Dermis microvascular lymphatic vessel endothelial cell (primary cell): ENCODE measurements at places on chromosomes 1 and 21.
A peak's percentile ranks its signal among the peaks of the same experiment; 100 is the strongest.

DNA sequence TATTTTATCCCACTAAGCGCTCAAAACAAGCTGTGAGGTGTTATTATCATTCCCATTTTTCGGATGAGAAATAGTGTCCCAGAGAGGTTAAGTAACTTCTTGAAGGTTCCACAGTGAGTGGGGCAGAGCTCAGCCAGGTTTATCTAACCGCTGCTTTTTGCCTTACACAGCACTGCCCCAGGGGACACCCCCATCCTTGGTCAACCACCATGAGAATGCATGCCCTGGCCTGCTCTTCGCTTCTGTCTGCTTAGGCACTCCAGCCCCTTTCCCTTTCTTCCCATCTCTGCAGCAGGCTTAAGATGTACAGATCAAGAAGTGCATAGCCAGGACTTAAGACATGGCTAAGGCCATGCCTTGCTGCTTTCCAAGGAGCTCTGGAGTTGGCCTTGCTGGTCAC, 159.0 kb upstream of the CD34 start:
- no peak for DNase-seq

GRCh38 chr1:26733982-26734381, 38.2 kb downstream of the ARID1A start:
- no peak for DNase-seq

DNA sequence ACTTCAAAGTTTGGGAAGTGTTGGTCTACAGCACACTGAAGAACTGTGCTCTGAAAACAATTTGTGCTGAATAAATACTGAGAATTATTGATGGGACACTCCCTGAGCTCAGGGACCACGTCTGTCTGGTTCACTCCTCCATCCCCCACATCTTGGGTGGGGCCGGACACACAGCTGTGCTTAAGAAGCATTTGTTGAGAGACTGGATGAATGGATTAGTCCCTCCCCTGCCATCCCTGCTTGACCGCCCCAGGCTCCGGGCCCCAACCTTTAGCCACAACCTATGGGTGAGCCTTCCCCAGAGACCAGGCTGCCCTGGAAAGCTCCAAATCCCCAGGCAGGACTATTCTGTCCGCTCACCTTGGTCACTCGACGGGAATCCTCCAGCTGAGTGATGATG, 7.5 kb downstream of the TRIM63 start:
- no peak for DNase-seq

GRCh38 chr1:244083383-244083943, 32.4 kb downstream of the ZBTB18 start:
- no peak for DNase-seq

- DNase-seq, result no peak
These were observed 17.9 kb downstream of the CYP2J2 start for GRCh38 chr1:59908682-59909081.

DNA sequence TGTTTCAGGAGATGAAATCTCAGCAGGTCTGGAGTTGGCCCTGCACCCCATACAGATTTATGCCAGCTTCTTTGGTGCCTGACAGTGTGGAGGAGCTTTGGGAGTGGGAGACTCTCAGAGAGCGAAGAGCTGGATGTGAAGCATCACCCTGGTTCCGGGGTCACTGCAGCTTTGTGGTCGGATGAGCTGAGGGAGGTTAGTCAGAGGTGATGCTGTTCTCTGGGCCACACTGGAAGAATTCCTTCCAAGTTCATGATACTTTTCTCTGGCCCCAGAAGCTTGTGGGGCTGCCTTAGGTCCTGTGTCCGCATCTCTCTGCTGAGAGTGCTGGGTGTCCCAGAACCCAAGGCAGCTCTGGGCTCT, 467.8 kb downstream of the CAMTA1 start:
- DNase-seq, result no peak

- DNase-seq, result no peak
These were observed 104.5 kb downstream of the CENPF start for GRCh38 chr1:214707306-214708087.

DNA sequence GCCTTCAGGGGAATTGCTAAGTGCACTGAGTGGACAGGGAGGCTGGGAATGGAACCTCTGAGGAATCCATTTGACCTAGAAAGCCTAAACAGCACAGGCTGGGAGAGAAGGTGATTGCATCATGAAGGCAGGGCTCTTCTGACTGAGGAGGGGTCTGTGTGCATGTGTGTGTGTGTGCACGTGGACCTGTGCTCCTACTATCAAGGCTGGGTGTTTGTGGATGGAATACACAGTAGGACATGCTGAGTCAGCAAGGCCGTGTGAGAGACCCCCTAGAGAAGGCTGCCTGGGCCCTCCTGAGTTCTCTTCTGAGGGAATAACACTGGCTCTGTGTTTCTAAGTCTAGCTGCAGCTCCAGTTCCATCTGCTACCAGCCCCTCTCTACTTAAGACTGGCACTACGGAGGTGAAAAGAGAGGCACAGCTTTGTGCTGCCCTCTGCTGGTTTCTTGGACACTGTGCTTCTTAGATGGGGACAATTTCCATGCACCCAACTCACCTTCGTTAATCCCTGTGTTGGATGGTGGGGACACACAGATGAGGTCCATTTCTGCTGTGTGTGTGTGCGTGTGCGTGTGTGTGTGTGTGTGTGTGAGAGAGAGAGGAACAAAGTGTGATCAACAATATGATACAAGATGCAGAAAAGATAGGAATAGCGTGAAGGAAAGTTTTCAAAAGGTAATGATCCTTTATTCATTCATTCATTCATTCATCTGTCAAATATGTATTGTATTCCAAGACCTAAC, 6.2 kb upstream of the EFCAB14 start:
- DNase-seq, result peak; percentile 91

DNA sequence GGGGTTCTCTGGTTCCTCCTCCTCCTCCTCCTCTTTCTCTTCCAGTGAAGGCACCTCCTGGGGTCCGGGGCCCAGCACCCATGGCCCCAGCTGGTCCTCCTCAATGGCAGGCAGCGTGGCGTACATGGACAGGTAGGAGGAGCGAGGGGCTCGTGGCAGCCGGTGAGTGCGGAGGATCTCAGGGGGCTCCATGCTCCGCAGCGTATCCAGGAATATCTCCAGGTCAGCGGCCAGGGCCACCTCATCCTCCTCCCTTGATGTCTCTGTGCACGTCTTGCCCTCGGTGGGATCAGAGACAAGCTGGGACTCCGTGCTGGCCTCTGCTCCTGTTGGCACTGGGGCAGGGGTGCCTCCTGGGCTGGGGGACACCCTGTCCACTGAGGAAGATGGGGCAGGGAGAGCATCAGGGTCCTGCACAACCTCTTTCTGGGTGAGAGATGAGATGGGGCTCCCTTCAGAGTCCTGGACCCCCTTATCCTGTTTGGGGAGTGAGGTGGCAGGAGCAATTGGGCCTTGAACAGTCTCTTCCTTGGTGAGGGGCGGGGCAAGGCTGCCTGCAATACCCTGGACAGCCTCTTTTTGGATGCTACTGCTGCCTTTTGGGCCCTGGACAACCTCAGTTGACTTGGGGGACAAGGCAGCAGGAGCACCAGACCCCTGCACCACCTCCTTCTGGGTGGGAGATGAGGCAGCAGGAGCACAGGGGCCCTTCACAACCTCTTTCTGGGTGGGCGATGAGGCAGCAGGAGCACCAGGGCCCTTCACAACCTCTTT, 9.6 kb downstream of the CRYBG2 start:
- DNase-seq, result no peak

- DNase-seq, result peak; percentile 45
These were observed 14.6 kb upstream of the JAK1 start for GRCh38 chr1:64980745-64981600.

- DNase-seq, result no peak
These were observed 148.2 kb upstream of the PALMD start for GRCh38 chr1:99497690-99498089.

DNA sequence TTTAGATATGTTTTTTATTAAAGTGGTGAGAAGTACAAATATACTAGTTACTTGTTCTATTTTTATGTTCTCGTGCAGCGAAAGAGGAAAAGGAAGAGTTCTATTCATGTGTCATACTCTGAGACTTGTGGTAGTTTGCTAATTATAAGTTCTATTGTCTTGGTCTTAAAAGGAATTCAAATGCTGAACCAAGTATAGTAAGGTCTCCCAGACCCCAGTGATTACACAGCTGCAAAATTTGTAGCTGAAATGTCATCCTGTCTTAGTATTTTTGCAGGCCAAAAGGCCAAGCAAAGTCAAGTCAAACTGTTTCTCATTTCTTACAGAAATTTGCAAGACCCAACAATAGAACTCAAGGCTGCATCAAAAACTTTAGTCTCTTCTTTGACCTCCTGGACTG, 268.7 kb downstream of the CHRM3 start:
- no peak for DNase-seq

- no peak for DNase-seq
These were observed 102.1 kb downstream of the NRDC start for GRCh38 chr1:51776408-51776807.

- no peak for DNase-seq
These were observed 24.1 kb downstream of the RGS5 start for GRCh38 chr1:163178628-163179027.

DNA sequence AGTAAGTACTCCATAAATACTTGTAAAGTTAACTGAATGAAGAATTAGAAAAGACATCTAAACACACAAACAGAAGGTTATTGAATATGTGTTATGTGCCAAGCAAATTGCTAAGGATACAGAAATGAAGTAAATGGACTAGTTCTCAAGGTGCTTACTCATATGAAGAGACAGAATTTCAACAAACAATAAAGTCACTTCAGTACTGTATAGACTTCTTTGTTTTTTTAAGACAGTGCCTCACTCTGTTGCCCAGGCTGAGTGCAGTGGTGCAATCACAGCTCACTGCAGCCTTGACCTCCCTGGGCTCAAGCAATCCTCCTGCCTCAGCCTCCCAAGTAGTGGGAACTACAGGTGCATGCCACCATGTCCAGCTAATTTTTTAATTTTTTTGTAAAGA, 57.3 kb downstream of the SERBP1 start:
- no peak for DNase-seq

GRCh38 chr1:228264090-228264829, 56.4 kb downstream of the OBSCN start:
- DNase-seq, result no peak

DNA sequence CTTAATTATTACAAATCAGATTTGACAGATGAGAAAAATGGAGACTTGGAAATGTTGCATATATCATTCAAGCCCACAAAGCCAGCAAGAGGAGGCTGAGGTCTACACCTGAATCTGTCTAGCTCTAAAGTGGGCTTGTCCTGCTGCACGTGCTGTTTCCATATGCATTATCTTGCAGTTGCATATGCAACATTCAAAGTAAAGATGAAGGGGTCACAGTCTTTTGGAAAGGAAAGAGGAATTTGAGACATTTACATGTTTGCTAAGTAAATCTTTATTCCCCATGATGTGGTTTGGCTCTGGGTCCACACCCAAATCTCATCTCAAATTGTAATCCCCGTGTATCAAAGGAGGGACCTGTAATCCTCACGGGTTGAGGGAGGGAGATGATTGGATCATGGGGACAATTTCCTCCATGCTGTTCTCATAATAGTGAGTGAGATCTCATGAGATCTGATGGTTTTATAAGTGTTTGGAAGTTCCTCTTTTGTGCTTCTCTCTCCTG, 98.3 kb downstream of the BACH1 start:
- DNase-seq, result no peak

DNA sequence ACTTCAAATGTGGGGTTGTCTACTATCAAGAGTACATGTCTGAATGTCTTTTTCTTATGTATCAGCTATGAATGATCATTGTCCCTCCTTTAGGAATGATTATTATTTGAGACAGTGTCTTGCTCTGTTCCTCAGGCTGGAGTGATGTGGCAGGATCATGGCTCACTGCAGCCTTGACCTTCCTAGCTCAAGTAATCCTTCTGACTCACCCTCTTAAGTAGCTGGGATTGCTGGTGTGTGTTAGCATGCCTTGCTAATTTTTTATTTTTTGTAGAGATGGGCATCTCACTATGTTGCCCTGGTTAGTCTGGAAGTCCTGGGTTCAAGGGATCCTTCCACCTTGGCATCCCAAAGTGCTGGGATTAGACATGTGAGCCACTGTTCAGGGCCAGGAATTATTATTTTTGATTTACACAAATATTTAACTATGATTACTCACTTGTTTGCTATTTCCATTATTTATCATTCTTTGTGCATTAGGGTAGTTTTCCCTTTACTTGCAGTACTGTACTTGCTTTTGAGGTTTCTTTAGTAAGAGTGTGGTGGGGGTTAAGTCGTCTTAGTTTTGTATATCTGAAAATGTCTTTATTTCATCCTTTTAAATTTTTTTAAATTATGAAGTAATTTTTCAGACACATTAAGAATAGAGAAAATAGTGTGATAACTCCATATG, 12.8 kb downstream of the S100A7 start:
- DNase-seq, result no peak

GRCh38 chr1:12643079-12643478, 806 bp upstream of the AADACL4 start:
- DNase-seq, result no peak

DNA sequence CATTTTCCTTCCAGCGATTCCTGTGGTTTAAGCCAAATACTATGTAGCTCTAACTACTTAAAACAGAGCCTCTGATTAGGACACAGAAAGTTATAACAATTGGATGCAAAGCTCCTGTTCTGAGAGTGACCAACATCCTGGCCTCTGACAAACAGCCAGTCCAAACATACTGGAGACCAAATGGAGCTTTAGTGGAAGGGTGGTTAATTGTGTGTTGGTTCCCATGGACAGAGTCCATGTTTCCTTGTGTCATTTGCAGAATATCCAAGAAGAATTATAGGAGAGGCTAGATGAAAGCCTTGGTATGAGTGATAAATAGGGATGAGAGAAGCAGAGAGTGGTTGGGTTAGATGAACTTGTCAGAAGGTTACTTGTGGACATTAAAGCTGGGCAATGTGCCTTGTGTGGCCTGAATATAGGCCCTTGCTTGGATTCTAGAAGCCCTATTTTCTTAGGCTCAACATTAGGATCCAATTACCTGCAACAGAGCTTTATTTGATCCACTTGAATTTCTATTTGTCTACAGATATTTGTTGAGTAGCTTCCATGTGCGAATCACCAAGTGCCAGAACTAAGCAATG, 180.5 kb upstream of the GORAB start:
- DNase-seq, result no peak
